ENCODE measurements at places on chromosomes 7 and 10.

- DNase-seq: no peak
Observed at GRCh38 chr10:93751832-93752231, 5.9 kb upstream of the LGI1 start.

GRCh38 chr10:4103603-4104002, 318.6 kb upstream of the KLF6 start:
- no peak for DNase-seq

GRCh38 chr7:37336259-37336658, 112.4 kb downstream of the ELMO1 start:
- DNase-seq: no peak

GRCh38 chr7:10888861-10889260, 84.8 kb upstream of the PHF14 start:
- DNase-seq: peak; percentile 18

DNA sequence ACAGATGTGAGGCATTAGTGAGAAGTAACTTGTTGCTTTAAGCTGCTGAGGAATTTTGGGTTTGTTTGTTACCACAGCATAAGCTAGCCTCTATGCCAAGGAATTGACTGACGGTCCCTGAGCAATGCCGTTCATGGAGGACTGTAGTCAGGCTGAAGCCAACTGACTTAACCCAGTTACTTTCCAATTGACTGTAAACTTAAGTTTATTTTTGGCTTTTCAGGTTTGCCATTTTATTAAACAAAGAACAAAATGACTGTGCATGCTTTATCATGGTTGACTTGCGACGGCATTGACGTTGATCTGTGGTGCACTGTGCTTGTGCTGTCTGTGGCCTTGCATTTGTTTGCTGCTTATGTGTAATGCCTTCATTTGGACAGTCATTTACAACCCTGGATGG, 53.5 kb downstream of the DNAJB9 start:
- DNase-seq: no peak

GRCh38 chr10:131929122-131929845, 28.5 kb downstream of the PPP2R2D start:
- DNase-seq: no peak

GRCh38 chr7:104931181-104931781, 82.7 kb upstream of the KMT2E start:
- DNase-seq: no peak

DNA sequence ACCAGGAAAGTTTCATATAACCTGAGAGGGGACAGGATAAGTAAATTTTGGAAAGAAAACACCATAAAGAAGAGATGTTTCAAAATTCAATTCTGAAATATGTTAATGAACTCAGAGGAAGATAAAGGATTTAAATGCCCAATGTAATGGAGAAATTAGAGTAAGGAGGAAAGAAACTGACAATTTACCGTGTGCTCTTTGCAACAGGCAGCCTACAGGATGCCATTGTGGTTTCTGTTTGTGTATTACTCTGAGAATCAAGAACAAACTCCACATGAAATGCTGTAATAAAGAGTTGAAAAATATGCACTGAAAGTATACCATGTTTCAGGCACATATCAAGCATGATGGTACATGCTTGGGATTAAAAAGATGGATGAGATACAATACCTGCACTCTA, 44.8 kb upstream of the GLCCI1 start:
- peak; percentile 4 for DNase-seq

DNA sequence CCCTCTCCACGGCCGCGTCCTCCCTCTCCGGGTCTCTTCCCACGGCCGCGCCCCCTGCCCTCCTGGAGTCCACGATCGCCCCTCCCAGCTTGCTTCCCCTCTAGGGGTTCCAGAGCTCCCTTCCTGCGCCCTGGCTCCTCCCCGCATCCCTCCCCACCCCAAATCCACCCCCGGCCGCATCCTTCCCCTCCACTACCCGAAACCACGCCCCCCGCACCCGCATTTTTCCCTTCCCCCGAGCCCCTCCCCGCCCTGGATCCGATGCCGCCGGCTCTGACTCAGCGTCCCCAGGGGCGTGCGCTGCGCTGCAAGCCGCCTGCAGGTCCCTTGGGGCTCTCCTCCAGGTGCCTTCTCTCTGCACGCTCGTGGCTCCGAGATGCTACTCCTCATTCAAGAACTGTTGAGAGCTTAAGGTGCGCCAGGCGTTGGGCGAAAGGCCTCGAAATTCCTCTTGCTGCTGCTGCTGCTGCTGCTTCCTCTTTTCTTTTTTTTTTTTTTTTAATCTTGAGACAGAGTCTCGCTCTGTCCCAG, 372 bp upstream of the TMEM130 start:
- peak; percentile 74 for DNase-seq

DNA sequence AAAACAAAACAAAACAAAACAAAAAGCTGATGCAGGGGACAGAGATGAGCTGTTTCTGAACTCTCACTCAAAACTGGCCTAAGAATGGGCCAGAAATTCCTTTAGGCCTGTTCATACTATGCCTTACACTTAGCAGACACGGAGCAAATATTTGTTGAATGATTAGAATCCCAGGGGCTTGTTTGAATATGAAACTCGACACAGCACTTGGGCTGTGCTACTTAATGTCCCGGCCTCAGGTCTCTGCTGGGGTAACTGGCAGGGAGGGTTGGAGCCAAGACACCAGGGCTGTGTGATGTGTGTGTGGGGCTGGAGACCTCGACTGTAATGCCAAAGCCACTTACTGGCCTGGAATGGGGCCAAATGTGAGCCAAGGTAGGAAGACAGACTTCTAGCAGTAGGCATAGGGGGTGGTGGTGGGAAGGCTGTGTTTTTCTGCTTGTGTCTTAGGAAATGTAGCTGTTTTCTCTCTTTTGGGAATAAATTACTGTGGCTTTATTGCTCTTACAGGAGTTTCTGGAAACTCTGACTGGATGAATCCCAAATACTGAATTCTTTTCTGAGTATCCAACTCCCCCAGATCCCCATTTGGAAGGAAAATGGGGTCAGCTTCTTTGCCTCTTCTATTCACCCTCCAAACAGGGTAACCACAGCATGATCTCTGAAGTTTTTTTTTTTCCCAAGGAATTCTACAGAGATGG, 66.7 kb downstream of the EMX2 start:
- DNase-seq: no peak

- peak; percentile 7 for DNase-seq
Observed at GRCh38 chr10:5915451-5915850, 25.4 kb downstream of the FBH1 start.

DNA sequence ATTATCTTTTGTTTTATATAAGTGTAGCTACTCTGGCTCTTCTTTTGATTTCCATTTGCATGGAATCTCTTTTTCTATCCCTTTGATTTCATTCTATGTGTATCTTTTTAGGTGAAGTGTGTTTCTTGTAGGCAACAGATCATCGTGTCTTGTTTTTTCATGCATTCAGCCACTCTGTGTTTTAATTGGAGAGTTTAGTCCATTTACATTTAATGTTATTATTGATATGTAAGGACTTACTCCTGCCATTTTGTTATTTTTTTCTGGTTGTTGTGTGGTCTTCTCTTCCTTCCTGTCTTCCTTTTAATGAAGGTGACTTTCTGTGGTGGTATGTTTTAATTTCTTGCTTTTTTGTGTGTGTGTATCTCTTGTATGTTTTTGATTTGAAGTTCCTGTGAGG, 81.6 kb downstream of the BBS9 start:
- DNase-seq: no peak

GRCh38 chr7:70867513-70867912, 264.4 kb upstream of the GALNT17 start:
- DNase-seq: no peak

GRCh38 chr10:124090601-124091209, 2.7 kb downstream of the CHST15 start:
- no peak for DNase-seq

DNA sequence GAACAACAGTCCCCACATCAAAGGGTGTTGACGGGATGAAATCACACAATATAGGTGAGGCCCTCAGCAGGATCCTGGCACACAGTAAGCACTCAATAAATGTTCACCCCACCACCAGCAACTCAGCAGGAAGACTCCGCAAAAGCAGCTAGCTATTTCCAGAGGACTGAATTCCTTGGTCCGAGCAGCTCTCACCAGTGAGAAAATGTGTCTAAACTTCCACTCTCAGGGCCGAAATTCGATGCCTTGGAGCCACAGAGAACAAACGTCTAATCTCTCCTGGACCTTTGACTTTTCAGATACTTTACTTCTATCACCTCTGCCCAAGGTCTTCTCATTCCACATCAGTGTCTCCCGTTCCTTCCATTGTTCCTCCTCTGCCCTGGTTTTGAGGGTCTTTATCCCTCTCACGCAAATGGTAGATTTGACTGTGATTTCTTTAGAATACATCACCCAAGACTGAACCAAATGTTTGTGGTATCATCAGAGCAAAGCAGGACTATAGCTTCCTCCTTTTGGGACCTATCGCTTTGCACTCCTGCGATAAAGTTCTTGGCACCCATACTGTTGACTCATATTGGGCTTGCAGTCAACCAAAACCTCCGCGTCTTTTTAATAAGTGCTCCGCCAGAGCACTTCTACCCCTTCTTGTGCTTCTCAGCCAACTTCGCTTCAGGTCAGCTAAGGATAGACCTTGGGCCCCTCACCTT, 903 bp upstream of the NT5C2 start:
- DNase-seq: no peak

DNA sequence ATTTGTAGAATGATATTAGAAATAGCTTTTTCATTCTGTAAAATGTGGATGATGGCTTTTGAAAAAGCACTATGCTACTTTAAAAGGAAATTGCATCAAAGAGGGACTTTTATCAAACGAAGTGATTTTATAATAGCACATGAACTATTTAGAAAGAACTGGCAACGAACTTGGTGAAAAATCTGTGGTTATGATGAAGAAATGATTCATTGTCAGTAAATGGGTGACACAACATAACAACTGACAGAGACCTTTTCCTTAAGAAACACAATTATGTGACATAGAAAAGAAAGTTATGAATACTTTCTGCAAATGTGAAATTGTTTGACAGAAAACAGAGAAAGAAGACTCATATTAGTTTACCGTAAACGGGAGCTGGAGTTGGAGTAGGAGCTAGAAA, 60.7 kb upstream of the LAMB4 start:
- DNase-seq: no peak

DNA sequence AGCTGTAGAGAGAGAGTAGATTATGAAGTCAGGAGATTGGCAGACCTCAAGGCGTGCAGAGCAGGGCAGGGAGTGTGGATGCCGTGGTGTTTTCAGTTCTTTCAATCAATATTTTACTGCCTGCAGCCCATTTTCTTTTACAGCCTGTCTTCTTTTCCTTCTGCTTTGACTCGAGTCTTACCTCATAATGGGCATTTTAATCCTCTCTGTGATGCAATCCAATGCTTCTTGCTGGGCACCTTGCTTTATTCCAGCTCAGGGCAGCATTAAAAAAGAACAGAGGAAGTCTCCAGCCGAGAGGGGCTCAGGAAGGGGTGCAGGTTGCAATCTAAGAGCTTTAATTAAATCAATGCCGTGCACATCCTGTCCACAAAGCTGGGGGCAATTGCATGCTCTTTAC, 839.0 kb downstream of the LRMDA start:
- DNase-seq: no peak

- no peak for DNase-seq
Observed at GRCh38 chr10:34169131-34169530, 646.0 kb downstream of the PARD3 start.

DNA sequence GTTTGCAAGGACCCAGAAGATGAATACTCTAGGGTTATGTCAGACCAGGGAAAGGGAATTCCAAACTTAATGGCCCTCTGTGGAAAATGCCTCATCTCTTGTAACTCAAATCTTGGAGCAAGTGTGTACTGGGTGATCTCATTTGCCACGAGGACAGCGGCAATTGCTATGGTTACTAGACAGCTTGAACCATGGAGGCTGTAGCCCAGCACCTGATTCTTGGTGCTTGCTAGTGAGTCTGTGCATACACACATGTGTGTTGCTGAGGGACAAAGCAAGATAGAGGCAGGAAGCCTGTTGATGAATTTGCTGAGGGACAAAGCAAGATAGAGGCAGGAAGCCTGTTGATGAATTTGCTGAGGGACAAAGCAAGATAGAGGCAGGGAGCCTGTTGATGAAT, 58.6 kb upstream of the FEZF1 start:
- no peak for DNase-seq

- DNase-seq: no peak
Observed at GRCh38 chr10:79346388-79347225, 662 bp upstream of the PPIF start.

DNA sequence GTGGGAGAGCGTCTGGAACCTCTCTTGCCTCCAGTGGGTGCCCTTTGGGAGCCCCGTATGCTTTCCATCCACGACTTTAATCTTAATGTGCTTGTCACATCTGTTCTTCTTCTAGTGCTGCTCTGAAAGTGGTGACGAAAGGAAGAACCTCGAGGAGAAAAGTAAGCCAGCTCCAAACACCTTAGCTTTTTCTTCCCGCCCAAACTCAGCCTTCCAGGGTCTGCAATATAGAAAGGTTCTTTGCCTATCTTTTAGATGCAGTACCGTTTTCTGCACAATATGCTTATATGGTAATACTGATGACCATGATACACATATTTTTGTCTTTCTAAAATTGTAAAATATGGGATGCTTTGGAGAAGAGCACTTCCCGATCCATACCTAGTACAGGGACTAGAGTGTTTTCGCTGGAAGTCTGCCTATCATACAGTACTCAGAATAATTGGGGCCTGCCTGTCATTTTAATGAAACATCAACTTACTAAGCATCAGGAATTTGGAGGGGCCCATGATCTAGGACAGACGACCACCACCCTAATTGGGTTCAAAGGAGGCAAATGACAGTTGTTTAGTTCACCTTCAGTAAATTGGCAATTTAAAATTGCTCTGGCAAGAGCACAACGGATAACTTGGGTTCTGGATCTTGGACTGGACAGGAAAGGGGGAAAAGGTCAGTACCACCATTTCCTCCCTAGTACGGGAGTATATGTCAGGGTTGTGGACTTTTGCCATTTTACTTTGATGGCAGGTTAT, 884 bp downstream of the RINT1 start:
- DNase-seq: no peak

- DNase-seq: no peak
Observed at GRCh38 chr7:157358041-157358752, 21.4 kb downstream of the DNAJB6 start.

- no peak for DNase-seq
Observed at GRCh38 chr10:26624006-26624405, 73.5 kb upstream of the PDSS1 start.

DNA sequence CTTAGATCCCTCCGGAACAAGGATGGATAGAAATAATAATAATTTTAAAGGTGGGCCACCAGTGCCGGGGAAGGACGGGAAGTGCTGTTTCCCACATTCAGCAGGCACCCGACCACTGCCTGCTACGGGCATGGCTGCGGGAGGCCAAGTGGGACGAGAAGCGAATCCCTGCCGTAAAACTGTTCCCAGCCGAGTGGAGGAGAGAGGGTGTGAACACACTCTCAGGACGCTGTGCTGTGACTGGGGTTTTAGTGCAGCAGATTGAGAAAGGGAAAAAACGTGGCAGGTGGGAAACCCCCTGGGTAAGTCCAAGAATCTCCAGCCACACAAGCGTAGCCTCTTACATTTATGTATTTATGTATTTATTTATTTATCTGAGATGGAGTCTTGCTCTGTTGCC, 158.8 kb downstream of the DNAJB6 start:
- DNase-seq: no peak

All from hematopoietic multipotent progenitor cell (in vitro differentiated cells).